ENCODE measurements at places on chromosomes 6 and 20.
A peak's percentile ranks its signal among the peaks of the same experiment; 100 is the strongest.

DNA sequence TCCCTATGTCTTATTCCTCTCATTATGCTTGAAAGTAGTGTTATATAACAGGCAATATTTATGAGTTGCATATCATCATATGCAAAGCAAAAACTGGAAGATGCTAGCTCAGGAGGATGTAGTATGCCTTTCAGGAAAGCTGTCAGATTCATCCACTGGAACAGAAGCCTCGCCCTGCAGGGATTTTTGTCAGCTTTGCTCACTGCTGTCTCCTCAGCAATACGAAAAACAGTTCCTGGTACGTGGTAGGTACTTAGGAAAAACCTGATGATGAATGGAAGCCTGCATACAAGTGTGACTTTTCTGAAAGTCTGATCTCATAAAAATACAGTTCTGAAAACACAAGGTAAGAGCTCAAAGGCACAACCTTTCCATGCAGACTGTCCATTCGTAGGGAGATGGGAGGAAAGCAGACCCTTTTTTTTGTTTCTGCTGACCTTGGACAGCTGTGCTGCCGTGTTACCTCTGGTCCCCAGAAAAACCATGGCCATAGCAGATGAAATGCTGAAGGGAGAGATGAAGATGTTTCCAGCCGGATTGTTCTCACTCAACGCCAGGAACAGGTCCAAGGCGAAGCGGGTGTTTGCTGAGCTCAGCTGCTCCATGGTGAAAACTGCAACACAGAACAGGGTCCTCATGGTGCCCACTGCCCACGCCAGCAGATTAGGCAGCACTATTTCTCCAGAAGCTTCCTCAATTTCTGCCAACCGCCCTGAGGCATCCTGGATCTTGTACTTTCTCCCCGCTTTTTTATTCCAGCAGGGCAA is 1.5 kb downstream of the SERPINB1 start:
- H3K27ac ChIP-seq, result peak overlapping the region; percentile 98
- H3K4me1 ChIP-seq, result peaks cover 47% of the 10 kb centered on the region
- peak overlapping the region; percentile 58 for H3K4me3 ChIP-seq
- peaks cover 18% of the 10 kb centered on the region for H3K36me3 ChIP-seq
- H3K27me3 ChIP-seq, result no peaks in the 10 kb centered on the region

DNA sequence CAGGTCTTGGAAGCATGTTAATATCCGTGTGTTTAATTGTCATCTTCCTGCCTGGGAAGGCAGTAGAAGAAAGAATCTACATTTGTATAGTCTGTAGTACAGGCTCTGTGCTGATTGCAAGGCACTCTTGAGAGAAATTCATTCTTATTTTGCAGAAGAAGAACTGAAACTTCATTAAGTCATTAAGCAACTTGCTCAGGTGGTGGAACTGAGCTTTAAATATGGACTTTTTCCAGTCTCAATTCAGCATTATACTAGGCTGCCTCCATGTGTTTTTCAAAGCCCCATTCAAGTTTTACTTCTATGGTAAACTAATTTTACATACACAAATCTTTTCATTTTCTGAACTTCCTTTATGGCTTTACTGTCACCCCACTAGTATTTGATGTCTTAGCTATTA is 18.7 kb downstream of the ZNF451 start:
- no peaks in the 10 kb centered on the region for H3K4me1 ChIP-seq
- DNase-seq, result no peak
- H3K4me3 ChIP-seq, result no peak overlapping the region
- no peak overlapping the region for H3K27ac ChIP-seq
- no peaks in the 10 kb centered on the region for H3K27me3 ChIP-seq
- peaks cover 21% of the 10 kb centered on the region for H3K36me3 ChIP-seq

GRCh38 chr6:150001295-150002008 is 23.9 kb downstream of the RAET1L start:
- no peaks in the 10 kb centered on the region for H3K36me3 ChIP-seq
- peaks cover 87% of the 10 kb centered on the region for H3K27me3 ChIP-seq
- no peak for DNase-seq

DNA sequence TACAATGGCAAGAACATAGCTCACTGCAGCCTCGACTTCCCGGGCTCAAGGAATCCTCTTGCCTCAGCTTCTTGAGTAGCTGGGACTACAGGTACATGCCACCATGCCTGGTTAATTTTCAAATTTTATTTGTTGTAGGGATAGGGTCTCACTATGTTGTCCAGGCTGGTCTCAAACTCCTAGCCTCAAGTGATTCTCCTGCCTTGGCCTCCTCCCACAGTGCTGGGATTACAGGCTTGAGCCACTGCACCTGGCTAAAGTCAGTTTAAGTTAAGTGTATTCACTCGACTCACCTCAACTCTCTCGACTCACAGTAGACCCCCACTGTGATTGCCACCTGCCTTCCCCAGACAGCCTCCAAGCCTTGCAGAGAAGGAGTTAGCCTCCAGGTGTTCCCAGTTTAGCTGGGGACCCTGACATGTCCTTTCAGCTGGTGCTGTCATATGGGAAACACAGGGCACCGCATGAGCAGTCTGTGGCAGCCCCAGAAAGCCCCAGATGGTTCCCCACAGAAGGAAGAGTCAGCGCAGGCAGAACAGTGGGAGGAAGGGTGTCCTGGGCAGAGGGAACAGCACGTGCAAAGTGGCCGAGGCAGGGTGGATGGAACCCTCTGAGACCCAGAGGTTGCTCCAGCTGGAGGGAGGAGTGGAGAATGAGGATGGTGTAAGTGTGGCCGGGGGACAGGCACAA is 40.4 kb downstream of the CEBPB start:
- no peaks in the 10 kb centered on the region for H3K27me3 ChIP-seq
- peaks cover 4% of the 10 kb centered on the region for H3K4me1 ChIP-seq
- no peak overlapping the region for H3K4me3 ChIP-seq
- no peak for DNase-seq
- H3K27ac ChIP-seq, result no peak overlapping the region

DNA sequence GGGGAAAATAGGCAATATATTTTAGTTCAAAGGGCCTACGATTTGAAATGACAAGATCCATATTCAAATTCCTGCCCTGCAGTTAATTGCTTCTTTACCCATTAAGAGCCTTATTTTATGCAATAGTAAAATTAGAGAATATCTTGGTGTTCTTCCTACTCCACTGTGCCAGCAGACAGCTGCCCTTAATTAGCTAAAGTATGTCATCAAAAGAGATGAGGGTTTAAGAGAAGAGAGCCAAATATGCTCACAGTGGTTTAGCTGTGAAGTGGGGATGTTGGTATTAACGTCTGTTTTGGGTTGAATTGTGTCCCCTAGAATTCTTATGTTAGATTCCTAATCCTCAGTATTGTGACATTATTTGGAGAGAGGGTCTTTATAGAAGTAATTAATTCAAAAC is 148.1 kb downstream of the MOXD1 start:
- H3K36me3 ChIP-seq, result peaks cover 3% of the 10 kb centered on the region
- no peaks in the 10 kb centered on the region for H3K4me1 ChIP-seq
- no peak overlapping the region for H3K27ac ChIP-seq
- no peak overlapping the region for H3K4me3 ChIP-seq
- H3K27me3 ChIP-seq, result peaks cover 1% of the 10 kb centered on the region
- DNase-seq, result no peak

DNA sequence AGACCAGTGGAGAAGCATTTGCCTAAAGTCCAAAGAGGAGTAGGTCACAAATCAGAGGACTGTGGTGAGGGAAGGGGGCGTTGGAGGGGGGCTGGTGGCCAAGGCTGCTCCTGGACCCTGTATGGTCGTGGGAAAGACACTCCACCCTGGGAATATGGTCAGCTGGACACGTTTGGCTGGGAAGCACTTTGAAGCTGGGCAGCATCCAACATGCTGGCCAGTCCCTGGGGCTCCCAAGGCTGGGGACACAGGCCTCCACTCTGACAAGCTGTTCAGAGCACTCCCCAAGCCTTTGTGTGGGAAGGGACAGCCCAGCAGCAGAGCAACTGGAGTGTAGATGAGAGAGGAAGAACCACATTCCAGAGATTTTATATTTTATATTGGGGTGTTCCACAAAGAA is 203.2 kb downstream of the ANKRD60 start:
- no peaks in the 10 kb centered on the region for H3K36me3 ChIP-seq
- H3K4me1 ChIP-seq, result no peaks in the 10 kb centered on the region
- no peak overlapping the region for H3K27ac ChIP-seq
- no peak overlapping the region for H3K4me3 ChIP-seq

DNA sequence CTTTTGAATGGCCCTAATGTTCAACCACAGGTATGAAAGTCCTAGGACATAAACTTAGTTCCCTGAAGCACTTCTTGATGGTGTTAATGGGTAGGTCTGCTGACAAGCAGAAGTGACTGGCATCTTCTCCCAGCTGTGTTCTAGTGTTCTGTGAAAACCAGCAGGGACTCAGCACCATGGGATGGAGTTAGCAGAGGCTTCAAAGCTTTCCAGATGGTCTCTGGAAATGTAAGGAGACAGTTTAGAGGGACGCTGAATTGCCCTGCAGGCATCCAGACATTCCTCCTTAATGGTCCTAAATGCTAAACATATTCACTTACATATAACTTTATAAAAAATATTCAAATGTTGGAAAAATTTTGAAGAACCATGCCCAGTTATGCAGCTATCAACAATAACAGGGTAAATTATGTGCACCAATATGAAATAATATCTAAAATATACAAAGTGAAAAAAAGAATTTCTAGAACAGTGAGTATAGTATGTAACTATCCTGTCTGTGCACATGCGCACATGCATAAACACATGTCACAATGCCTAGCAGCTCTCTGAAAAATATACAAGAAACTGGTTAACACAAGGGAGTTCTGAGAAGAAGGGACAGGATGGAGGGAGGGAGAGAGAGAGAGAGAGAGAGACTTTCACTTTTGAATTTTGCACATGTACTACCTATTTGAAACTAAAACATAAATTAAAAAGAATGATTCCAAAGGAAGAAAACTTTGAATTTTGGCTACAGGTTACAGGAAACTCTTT is 87.2 kb downstream of the PRDM1 start:
- no peak overlapping the region for H3K4me3 ChIP-seq
- H3K36me3 ChIP-seq, result no peaks in the 10 kb centered on the region
- no peak overlapping the region for H3K27ac ChIP-seq

DNA sequence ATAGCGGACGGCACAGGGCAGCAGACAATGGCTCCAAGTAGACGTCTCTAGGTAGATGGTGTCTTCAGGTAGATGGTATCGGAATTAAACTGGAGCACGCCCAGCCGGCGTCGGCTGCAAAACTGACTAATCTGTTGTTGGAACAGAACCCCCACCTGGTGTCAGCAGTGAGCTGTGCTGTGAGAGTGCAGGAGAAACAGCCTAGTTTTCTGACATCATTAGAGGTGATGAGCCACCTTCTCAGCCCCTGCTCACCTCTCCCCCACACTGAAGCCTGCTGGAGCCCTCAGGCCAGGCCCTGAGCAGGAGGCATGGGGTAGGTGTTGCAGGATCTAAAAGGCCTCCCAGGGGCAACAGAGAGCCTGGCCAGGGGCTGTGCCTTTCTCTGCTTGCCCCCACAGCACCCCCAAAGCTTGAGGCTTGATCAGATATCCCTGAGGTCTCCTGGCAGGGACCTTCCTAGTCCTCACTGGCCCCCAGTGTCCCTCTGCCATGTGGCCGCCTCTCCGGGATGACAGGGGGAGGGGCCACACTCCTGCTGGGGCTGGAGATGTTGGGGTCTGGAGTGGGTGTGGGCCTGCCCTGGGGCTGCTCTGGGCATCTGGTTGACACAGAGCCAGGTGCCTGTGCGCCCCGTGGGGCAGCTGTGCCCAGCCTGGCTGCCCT is 6.9 kb upstream of the HELZ2 start:
- no peak for DNase-seq
- no peaks in the 10 kb centered on the region for H3K4me1 ChIP-seq
- H3K27ac ChIP-seq, result no peak overlapping the region
- no peak overlapping the region for H3K4me3 ChIP-seq
- H3K36me3 ChIP-seq, result no peaks in the 10 kb centered on the region
- H3K27me3 ChIP-seq, result peaks cover 8% of the 10 kb centered on the region

GRCh38 chr20:12984069-12984765 is 24.6 kb upstream of the SPTLC3 start:
- DNase-seq, result no peak
- no peak overlapping the region for H3K4me3 ChIP-seq
- H3K36me3 ChIP-seq, result no peaks in the 10 kb centered on the region
- H3K27me3 ChIP-seq, result no peaks in the 10 kb centered on the region
- peak overlapping the region; percentile 67 for H3K27ac ChIP-seq

GRCh38 chr6:5044866-5045265 is 40.3 kb upstream of the PPP1R3G start:
- H3K27ac ChIP-seq, result no peak overlapping the region
- DNase-seq, result no peak
- H3K27me3 ChIP-seq, result no peaks in the 10 kb centered on the region
- no peaks in the 10 kb centered on the region for H3K4me1 ChIP-seq
- no peak overlapping the region for H3K4me3 ChIP-seq

- no peaks in the 10 kb centered on the region for H3K27me3 ChIP-seq
- H3K36me3 ChIP-seq, result peaks cover 3% of the 10 kb centered on the region
- H3K27ac ChIP-seq, result peak overlapping the region; percentile 93
Measured at GRCh38 chr6:149335924-149336608, 18.6 kb downstream of the TAB2 start.

- peaks cover 7% of the 10 kb centered on the region for H3K27me3 ChIP-seq
- no peak overlapping the region for H3K27ac ChIP-seq
- H3K4me3 ChIP-seq, result no peak overlapping the region
Measured at GRCh38 chr20:54078296-54078984, 8.0 kb upstream of the BCAS1 start.

DNA sequence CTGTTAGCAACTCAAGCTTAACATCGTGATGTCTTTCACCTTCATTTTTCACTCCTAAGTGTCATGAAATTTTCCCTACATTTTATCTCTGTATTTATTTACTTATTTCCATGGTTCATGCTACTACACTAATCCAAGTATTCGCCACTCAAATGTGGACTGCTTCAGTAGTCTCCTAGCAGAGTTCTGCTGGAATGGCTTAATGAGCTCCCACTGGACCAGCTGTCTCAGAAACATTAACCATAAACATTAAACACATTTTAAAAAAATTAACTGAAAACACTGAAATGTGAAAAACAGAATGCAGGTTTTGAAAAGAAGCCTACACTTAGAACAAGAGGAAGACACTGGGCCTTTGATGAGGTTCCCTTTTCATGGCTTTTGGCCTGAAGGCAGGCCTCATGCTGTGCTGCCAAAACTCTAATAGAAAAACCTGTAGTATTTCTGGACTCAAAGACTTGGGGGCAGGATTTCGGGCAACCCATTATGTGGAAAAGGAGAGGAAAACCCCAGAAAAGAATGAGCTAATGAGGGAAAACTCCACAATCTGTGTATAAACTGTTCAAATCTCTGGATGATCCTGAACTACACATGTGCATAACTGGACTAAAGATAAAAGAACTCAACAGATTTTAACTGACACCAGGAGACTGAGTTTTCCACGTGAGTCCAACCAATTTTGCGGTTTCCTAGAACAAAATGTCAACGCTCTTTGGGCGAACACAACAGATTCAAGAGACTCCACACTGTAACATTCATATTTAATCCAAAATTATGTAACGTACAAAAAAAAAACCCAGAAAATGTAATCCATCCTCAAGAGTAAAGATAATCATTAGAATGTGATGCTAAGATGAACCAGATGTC is 33.0 kb downstream of the SAMD3 start:
- peak overlapping the region; percentile 11 for H3K27ac ChIP-seq
- no peak for DNase-seq
- no peaks in the 10 kb centered on the region for H3K27me3 ChIP-seq
- H3K4me3 ChIP-seq, result no peak overlapping the region
- H3K4me1 ChIP-seq, result no peaks in the 10 kb centered on the region

- H3K27ac ChIP-seq, result peak overlapping the region; percentile 95
- peak overlapping the region; percentile 39 for H3K4me3 ChIP-seq
- no peaks in the 10 kb centered on the region for H3K27me3 ChIP-seq
- DNase-seq, result peak; percentile 66
Measured at GRCh38 chr20:53750827-53751619, 157.4 kb upstream of the ZNF217 start.

Data from mesothelial cell of epicardium (in vitro differentiated cells).